Fibroblast of pulmonary artery (primary cell): ENCODE measurements at places on chromosomes 6 and 20.

DNA sequence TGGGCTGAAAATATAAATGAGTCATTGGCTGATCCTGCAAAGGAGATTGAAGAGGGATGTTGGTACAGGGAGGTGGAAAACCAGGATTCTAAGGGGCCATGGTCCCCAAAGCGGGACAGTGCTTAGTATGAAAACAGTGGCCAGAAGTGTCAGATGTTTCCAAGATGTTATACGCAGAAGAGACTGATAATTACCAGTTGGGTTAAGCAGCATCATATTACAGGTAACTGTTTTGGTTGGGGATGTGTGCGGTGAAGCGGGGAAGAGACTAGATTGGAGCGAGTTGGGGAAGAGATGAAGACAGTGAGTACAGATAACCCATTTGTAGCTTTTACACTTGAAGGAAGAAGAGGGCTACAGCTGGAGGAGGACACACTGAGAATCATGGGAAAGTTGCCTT, 80.8 kb downstream of the PLEKHG1 start:
- DNase-seq: no peak

GRCh38 chr20:34983995-34984735, 28.5 kb downstream of the MYH7B start:
- DNase-seq: no peak

DNA sequence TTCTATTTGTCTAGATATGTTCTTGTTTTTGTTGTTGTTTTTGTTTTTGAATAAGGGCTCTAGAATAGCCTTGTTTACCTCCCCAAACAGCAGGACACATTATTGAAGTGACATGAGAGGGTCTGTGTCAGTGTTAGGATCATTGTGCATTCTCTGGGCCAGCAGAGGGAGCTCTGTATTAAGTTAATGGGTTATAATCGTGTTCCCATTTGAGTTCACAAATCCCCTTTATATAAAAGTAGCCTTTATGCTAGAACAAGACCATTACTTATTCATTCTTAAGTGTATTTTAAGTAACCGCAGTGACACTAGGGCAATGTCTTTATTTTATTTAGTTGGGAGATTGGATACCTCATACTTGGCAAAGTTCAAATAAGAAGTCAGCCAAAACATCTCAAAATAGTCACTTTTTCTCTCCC, 44.8 kb downstream of the STK4 start:
- peak; percentile 83 for DNase-seq

GRCh38 chr20:1663917-1664316, 6.3 kb upstream of the SIRPG start:
- DNase-seq: no peak

DNA sequence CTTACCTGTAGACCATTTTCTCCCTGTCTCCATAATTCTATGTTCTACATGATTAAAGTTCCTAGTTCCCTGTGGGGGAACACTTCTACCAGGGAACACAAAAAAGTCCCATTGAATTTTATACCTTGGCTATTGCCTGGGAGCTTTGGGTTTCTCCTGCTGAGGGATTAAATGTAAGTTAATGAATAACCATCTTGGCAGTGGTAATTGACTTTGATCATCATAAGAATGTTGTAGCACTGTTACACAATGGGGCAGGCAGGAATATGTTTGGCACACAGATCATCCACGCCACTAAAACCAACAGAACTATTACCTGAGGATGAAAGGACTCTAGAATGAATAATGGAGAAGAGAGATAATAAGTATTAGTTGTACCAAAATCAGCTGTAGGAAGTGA, 1106.2 kb upstream of the GJE1 start:
- DNase-seq: no peak

DNA sequence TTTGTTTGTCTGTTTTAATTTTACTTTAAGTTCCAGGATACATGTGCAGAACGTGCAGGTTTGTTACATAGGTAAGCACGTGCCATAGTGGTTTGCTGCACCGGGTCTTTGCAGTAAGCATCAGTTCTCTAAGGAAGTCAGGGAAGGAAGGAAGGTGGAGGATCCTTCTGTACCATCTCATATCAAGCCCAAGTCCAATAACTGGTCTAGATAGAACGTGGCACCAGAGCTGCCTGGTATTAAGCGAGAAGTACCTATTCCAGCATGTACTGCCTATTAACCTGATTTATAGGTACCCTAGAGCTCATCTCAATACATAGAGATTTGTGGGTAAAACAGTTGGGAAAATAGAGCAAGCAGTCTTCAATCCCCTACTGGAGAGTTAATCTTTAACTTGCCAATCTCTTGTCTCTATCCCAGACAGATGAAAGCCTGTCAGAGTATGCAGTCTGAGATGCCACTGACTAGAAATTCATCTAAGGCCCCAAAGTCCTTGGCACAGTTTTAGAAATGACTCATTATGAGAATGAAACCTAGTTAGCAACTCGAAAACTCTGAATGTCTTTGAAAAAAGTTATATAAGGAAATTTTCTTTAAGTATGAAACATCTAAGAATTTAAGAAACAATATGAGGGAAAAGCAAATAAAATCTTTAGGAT, 144.9 kb downstream of the TFAP2A start:
- no peak for DNase-seq

GRCh38 chr6:53608396-53608795, 57.2 kb downstream of the KLHL31 start:
- no peak for DNase-seq

DNA sequence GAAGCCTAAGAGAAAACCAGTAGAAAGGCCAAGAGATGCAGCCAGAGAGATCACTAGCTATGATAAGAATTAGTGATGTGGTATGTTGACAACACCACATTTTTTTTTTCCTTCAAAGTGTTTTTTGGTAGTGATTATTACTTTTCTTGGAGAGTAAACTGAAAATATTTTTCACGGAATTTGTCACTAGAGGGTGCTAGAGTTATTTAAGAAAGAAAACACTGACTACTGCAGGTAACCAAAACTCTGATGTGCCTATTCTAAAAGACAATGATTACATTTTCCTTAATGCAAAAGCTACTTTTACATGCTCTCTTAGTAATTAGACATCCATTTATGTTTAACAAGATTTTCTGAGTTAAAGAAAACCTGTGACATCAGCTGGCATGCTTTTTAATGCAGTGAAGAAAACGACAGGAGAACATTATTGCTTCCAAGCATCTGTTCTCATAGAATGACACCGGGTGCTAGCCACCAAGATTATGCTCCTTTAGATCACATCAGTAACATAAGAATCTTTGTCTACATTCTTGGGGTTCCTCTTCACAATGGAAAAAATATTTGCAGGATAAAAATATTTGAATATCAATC, 28.8 kb downstream of the RWDD2A start:
- DNase-seq: peak; percentile 73

DNA sequence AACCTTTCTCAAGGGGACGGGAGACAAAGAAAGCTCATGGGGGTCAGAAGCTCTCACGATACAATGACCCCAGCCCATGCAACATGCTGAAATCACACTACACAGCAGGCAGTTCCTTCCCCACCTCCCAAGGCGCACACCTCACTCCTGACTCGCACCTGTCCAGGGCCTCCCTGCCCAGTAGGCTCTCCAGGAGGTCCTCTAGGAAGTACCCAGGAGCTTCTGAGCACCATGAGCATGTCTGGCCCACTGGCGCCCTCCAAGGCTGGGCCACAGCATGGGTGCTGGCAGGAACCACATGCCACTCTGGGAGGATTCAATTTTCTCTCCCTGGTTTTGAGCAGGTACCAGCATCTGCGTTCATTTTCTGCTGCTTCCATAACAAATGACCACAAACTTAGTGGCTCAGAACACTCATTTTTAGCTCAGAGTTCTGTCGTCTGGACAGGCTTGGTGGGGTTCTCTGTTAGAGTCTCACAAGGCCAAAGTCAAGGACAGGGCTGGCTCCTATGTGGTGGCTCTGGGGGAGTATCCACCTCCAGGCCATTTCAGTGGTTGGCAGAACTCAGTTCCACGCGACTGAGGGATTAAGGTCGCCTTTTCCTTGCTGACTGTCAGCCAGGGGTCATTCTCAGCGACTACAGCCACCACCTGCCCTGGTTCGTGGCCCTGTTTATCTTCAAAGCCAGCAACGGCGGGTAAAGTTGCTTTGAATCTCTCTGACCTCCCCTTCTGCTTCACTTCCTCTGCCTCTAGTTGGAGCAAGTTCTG, 32.7 kb downstream of the ACSS1 start:
- DNase-seq: no peak

DNA sequence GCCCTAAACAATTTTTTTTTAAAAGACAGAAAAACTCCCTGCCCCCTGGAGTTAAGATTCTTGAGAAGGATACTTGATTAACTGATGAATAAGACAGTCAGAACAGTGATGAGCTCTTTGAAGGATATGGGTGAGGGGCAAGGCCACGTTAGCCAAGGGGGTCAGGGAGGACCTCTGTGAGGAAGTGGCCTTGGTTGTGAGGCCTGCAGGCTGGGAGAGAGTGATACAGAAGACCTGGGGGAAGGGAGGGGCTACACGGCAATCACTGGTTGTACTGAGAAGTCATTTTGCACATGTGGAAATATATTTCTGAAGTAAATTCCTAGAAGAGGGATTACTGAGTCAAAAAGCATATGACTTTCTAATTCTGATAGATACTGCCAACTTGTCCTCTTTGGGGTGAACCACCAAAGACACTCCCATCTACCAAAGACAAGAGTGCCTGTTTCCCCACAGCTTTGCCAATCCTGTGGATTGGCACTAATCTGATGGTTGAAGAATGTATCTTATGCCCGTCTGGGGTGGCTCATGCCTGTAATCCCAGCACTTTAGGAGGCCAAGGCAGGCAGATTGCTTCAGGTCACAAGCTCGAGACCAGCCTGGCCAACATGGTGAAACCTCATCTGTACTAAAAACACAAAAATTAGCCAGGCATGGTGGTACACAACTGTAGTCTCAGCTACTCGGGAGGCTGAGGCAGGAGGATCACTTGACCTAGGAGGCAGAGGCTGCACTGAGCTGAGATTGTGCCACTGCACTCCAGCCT, 22.3 kb upstream of the BCAS4 start:
- DNase-seq: no peak

DNA sequence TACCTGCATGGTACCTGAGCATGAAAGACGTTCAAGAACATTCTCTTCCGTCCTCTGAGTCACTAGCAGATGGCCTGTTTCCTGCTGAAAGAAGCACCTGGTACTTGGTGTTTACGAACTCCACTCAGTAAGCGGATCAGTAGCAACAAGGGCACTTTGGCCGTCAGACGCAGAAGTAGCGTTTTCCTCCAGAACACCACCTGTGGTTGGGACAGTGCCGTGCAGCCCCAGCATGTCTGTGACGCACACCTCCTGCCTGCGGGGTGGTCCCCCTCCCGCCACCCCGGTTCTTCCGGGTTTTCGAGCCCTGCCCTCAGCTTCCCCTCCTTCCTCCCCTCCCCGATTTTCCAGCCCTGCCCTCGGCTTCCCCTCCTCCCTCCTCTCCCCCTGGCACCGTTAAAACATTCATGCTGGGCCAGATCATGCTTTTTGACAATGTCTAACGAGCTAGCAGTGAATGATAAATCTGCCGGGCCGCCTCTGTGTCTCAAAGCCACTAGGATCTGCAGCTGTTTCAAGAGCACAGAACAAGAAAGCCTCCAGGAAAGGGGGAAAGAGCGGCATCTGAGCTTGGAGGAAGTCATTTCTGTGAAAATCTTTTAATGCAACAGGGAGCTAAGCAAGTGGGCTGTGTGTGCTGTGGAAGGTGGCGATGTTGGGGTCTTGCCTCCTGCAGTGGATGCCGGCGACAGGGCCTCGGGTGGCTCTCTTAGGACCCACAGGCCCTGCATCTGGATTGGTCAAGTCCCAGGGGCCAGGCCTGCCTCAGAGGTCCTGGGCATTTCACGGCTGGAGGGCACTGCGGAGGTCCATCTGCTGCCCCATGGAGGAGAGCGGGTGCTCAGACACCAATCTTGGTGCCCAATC, 207.9 kb downstream of the ERMARD start:
- DNase-seq: no peak

- DNase-seq: no peak
These were observed 201.7 kb upstream of the PLCB4 start for GRCh38 chr20:8867038-8867740.

DNA sequence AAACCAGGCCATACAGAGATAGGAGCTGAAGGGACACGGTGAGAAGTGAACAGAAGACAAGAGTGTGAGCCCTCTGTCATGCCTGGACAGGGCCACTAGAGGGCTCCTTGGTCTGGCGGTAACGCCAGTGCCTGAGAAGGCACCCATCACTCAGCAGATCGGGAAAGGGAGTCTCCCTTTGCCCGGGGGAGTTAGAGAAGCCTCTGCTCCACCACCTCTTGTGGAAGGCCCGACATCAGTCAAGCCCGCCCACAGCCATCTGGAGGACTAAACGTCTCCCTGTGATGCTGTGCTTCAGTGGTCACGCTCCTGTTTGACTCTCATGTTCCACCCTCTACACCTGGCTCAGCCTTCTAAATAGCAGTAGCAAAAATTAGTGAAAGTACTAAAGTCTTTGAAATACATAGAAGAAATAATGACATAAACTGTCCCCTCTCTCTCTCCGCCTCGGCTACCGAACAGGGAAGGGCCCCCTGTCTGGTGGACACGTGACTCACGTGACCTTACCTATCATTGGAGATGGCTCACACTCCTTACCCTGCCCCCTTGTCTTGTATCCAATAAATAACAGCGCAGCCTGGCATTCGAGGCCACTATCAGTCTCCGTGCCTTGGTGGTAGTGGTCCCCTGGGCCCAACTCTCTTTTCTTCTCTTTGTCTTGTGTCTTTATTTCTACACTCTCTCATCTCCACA, 66.7 kb downstream of the RPP21 start:
- peak; percentile 59 for DNase-seq

DNA sequence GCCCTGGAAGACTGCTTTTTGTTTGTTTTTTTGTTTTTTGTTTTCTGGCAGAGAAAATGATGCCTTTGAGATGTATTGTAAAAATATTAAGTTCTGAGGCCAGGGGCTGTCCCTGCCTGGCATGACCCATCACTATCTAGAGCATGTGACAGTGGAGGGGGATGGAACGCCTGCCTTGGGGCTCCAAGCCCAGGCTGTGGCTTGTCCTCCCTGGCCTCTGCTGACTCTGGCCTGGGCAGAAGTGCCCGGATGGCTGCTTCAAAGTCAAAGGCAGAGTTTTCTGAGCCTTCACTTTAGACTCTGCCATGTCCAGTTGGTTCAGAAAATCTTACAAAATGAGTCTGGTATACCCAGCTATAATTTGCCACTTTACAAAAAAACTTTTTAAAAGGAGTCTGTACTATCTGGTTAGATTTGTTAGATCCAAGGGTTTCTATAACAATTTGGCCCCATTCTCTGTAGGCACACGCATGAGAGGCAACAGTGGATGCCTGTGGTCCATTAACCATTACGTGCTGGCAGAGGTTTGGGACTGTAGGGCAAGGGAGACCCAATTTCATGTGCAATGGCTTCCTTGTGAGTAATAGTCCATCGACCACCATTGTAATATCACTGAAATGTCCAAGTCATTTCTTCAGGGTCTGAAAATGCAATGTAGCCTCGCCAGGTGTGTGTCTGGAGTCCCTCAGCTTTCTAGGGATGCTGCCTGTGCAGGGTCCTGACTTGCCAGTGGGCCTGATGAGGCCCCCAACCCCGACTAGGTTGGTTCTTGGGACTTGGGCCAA, 8.3 kb downstream of the PPP1R3G start:
- DNase-seq: no peak
